Substantia nigra (tissue), 51 donors: ENCODE measurements at places on chromosomes 1 and 21.

GRCh38 chr1:77594366-77595112, 87.9 kb downstream of the ZZZ3 start:
- no peak for DNase-seq

DNA sequence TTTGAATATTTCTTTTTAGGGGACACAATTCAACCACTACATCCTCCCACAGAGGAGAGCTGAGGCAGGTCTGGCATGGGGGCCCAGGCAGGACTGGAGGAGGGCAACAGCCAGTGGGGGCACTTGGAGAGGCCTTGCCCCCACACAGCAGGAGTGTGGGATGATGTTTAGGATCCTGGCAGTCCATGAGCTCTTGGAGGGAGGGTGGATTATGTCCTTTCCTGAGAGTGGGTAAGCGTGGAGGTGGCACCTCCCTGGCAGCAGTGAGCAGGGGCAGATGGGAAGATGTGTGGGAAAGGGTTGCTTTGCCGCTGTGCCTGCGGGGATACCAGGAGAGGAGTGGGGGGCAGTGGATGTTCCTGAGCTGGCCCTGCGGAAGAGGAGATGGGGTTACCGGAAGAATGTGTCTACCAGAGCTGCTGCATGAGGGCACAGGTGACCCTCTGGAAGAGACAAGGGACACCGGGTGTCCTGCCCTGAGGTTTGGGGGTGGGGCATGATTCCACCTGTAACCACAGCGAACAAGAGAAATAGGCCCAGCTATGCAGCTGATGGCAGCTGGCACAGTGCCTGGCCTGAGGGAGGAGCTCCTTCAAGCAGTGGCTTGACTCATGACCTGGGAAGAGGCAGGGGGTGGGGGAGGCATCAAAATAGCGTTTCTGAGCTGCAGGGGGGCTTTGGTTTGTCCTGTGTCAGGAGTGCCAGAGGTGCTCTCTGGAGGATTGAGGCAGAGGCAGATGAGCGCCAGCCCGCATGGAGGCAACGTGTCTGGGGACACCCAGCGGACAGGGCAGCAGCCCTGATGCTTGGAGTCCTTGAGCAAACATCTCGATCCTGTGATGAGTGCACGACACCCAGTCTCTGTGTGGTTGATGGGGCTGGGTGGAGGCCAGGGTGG, 123.9 kb upstream of the TMPRSS2 start:
- DNase-seq, result no peak

DNA sequence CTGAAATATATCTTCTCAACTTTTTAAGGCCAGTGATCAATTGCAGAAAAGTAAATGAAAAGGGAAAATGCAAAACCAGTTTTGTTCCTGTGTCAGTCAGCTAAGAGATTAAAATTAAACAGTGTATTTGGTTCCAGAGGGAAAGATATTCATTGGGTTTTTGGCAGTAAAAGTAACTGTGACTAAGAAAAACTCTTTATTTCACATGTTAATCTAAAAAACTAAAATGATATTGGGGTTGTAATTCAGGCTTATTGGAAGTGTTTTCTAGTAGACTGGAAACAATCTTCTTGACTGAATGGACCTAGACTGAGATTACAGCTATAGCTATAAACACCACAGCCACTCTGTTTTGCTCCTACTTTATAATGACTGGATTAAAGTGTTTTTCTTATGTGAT, 413.9 kb downstream of the ADGRL2 start:
- no peak for DNase-seq

DNA sequence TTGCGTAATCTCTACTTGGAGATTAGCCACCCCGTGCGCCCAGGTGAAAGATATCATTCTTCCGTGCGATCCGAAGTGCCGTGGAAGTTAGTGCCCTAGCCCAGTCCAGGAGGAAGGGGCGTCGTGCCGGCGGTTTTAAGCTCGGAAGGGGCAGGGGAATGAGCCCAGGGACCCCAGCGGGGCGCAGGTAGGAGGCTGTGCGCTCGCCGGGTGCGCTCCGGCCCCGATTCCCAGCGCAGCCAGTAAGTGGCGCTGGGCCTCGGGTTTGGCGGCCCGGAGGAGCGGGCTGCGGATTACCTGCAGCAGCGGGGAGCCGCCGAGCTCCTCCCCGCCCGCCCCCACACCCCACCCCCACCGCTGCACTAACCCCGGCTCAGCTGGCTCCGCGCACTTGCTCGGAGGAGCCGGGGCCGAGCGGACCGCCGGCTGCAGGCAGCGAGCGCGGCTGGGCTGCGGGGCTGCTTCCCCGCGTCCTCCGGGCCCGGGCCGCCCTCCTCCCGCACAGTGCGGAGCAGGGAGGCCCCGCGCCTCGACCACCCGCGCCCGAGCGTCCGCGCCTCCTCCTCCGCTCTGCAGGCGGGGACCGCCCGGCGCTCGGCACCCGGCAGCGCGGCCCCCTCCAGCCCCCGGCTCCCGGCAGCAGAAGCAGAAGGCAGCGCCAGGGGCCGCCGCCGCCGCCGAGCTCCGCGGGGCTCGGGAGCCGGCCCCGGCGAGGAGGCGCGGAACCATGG, at the start of gene RYR2:
TSS of gene RYR2 (plus strand) at position 390 of the 731 bp plus-strand sequence. CDS start at position 728, 338 bp downstream.
- no peak for DNase-seq

- DNase-seq, result no peak
Measured at GRCh38 chr1:164635059-164635802, 76.2 kb downstream of the PBX1 start.
